ENCODE measurements at places on chromosomes 5 and 9.

- DNase-seq: no peak
These were observed 259.4 kb downstream of the CRB2 start for GRCh38 chr9:123615381-123615780.

DNA sequence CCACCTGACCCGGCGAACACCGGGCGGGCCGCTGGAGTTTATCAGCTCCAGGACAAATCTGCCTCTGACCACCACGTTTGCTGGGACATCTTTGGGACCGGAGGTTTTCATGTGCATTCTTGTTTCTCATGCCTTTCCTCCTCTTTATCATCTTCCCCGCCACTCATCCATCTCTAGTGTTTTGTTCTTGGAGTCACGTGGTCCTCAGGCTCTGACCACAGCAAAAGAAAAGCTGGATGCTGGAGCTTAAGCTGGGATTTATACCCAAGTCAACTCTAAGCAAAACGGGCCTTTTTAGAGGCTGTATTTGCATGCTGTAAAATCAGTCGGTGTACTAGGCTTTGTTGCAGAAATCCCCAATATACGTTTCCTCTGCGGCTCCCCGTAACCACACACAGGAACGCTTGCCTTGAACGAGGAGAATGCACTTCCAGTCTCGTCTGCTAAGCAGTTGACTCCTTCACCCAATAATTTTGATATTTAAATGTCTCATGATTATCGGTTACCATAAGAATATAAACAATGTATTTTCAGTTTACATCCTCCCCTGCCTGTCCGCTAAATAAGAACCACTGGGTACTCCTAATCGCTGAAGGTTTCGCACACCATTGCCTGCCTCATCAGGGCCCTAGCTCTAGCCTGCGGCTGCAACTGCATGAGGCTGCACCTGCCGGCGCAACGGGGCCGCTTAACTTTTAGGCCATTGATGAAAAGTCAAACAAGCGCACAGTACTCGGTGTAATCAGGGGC lies 560 bp upstream of the NDUFS6 start:
- DNase-seq: no peak

DNA sequence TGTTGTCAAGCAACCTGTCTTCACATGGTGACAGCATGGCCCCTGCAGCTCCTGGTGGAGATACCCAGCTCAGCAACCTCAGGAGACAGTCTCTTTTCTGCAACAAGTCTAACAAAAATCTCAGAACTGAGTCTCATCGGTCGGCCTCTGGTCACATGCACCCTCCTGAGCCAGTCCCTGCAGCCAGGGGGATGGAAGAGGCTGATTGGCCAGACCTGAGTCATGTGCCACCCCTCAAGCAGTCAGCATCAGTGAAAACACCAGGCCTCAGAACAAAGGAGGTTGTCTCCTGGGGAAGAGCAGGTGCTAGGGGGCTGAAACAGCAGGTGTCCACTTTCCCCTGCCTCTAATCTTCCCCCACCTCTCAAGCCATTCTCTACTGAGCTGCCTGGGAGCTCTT lies 54.4 kb downstream of the SMIM23 start:
- DNase-seq: no peak

DNA sequence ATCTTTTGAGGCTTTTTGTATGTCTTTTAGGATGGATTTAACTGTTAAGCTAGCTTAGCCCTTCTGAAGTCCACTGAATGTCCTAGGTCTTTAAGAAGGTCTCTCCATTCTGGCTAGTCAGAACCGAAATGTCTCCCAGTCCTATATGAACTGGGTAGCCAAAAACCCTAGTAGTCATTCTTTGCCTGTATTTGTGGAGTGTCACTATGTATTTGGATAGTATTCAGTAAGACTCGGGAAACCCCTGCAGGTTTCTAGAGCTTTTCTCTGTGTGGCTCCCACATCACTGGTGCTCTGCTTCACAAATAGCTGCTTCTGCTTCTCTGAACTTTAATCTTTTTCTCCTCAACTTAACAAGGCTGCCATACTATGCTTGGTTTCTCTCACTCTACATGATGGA lies 68.0 kb downstream of the RIC1 start:
- DNase-seq: no peak

DNA sequence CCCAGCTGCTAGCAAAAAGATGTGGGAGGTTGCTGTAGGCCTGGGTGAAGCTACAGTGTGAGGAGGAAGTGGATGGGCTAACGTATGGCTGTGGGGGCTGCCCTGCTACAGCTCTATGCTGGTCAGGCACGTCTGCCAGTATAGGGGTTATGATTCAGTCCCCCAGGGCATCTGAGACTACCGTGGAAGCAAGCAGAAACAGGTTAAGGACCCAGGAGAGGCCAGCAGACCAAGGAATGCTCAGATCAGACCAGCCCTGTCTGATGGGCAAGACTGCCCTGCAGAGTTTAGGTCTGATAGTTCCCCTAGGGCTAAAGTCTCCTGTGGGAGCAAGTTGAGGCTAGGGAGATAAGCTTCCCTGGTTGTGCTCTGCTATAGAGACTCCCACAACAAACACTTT lies 416.1 kb upstream of the CTNND2 start:
- DNase-seq: no peak

DNA sequence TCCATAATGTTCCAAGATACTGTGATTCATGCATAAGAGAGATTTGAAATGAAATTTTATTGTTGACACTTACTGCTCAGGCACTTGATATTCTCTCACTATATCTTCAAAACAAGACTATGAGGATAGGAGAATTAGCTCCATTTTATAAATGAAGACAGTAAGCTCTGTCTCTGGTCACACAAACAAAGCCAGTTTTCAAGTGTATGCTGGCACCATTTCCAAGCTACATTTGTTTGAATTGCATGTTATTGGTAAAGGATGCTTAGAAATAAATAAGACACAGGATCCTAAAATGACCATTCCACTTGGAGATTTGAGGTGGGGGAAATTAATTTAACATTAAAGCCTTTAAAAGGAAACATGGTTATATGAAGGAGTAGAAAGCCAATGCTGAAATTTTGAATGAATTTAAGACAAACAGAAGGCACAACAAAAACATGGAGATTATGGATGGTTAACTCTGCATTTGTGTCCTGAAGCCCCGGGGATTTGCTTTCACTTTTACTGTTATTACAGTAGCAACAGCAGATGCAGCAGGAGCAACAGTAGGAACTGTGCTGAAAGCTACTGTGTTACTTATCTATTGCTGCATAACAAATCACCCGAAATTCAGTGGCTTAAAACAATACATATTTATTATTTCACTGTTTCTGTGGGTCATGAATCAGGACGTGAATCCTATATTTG lies 79.7 kb upstream of the ASTN2 start:
- DNase-seq: no peak

DNA sequence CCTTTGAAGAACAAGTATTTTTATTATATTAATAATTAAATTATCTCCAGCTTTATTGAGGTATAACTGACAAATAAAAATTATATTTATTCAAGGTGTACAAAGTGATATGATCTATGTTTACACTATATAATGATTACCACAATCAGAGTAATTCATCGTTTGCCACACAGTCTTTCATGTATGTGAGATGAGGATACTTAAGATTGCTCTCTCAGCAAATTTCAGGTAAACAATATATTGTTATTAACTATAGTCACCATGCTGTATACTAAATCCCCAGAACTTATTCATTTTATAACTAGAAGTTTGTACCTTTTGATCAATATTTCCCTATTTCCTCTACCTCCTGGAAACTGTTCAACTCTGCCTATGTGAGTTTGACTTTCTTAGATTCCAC lies 16.7 kb upstream of the CCNO start:
- no peak for DNase-seq

Measured in amniotic stem cell (primary cell).